ENCODE measurements at places on chromosomes 6 and 20.

- DNase-seq, result no peak
These were observed 650.5 kb downstream of the UTRN start for GRCh38 chr6:144935661-144936060.

DNA sequence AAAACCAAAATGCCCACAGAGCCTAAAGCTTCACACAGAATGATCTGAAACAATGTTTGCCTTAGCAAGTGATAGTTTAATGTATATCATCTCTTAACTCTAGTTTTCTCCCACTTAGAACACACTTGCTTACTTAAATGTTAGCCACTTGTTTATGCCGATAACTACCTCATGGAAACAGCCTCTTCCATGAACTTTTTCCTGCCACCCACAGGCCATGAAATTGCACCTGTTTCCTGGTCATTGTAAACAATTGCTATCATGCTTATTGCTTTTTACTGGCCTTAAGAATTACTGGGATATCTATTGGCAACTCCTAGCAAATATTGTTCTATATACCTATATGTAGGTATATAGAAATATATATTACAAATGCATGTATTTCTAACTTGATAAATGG, 231.1 kb downstream of the HDGFL1 start:
- no peak for DNase-seq

GRCh38 chr20:46683011-46683667, 6.1 kb downstream of the TP53RK start:
- DNase-seq, result no peak

- no peak for DNase-seq
These were observed 96.6 kb upstream of the MAN1A1 start for GRCh38 chr6:119446115-119446554.

DNA sequence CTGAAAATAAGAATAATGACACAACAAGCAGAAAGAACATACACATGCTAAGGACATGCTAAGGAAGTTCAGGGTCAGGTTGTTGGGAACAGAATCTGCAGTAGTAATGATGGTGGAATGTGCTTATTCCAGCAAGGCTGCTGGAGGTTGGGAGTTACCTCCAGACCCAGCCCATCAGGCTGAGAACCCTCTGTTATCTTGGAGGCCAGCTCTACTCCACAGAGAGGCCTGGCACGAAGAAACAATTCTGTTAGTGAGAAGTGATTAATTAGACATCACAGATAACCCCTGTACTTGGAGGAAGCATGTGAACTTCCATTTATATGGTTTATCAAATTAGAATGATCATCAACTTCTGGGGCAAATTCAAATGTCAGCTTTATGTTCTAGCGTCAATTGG, 22.1 kb upstream of the ARHGAP18 start:
- DNase-seq, result no peak

DNA sequence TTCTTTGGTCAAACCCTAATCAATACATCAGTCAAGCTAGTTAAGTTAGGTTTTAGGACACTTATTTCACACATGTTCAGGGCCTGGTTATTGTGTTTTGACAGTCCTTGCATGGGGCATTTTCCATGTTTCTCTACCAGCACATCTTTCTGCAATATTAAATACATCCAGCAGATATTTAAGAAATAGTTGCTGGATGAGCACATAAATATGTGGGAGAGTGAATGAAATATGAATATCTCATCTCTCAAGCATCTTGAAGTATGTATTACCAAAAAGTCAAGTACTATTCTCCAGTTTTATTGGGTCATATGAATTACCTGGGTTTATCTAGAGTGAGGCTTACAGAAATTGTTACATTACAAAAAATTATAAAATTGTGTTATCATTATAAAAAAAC, 621.9 kb upstream of the GJE1 start:
- DNase-seq, result no peak

GRCh38 chr6:62889240-62889639, 322.0 kb upstream of the FKBP1C start:
- DNase-seq, result no peak

DNA sequence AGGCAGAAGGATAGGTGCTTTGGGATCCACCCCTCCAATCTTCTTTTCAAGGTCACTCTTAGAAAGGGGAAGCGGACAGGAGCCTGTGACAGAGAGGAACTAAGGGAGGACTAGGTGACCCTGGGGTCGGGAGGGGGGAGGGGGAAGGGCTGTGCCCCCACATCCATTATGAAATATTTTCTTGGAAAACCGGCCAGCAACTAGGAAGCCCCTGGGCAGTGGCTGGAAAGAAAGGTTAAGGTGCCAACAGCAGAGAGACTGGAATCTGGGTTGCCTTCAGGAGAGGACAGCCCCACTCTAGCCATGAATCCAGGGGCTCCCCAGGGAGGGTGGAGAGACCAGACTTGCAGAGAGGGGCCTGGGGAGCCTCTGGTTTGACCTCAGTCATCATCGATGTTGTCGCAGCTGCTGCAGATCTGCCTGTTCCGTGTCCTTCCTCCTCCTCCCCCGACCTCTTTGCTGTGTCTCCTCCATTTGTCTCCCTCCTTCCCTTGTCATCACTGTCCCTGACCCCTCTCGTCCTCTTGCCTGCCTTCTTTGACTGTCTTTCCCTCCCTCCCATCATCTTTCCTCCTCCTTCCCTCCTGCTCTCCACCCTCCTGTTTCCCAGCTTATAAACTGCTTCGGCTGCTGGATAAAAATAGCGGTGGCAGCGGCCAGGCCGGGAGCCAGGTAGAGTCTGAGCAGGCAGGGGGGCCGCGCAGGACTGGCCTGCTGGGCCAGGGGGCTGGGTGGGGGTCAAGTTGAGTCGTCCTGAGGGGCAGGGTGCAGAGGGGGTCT, 3.2 kb downstream of the SLC29A1 start:
- no peak for DNase-seq

DNA sequence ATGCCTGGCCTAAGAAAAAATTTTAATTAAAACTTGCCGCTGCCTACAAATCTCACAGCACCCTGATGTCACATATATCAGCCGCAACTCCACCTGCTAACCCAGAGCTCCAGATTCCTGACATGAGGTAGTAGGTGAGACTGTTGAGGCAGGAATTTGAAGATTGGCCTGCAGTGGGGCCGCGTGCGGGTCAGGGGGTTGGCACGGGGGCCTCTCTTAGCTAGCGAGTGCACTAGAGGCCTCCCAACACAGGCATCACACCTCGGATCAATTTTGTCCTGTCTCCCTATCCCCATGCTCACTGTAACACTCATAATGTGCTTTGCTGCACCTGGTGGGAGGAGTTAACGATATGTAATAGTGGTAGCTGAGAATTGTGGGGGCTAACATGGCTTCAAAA, 349.8 kb downstream of the CDC5L start:
- DNase-seq, result no peak

- no peak for DNase-seq
These were observed 12.3 kb downstream of the CST5 start for GRCh38 chr20:23867152-23867776.

DNA sequence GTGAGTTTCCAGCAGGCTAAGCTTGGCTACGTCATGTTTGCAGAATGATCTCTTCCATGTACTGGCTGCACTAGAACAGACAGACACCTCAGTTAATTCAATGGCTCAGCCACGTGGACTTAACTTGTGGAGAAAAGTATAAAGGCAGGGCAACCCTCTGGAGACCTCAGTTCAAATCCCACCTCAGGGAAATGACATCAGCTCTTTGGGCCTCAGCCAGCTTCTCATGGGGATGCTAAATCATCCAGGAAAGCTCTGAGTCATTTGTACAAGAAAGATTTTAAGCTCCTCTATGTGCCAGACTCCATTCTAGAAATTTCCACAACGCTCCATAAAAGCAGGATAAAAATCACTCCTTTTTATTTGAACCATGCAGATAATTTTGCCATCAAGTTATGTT, 128.5 kb upstream of the SALL4 start:
- DNase-seq, result no peak

GRCh38 chr20:38186788-38187221, 21.7 kb upstream of the TGM2 start:
- no peak for DNase-seq

DNA sequence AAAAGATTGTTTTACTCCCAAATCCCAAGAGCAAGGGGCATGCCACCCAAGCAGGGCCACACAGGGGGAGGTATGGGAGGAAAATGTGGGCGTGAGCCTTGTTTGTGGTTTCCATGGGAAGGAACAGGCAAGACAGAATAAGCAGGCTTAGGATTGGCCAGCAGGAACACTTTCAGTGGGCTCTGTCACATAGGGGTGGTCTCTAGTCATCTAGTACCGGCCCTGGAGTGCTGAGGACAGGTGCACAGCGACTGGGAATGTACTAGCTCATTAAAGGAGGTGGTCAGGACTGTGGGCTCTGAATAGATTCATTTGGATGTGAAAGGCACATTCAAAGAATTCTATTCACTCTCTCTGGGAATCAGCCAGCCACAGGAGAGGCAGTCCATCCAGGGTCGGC, 175.6 kb downstream of the TBC1D7 start:
- no peak for DNase-seq

Data from stimulated activated CD4-positive, alpha-beta T cell treated with anti-CD3 and anti-CD28 coated beads, Interleukin-15, amount 100 ng/mL, for 1 hour (primary cell).